ENCODE measurements at places on chromosomes 2 and 18. TPM values are rescaled to one million over a fixed set of nuclear protein-coding genes. Genes with fewer than 3 reads are reported as not detected.

Gene UGT1A10
- total RNA-seq, result 8.2 TPM

Gene DYSF
- total RNA-seq, result 5.9 TPM

DNA sequence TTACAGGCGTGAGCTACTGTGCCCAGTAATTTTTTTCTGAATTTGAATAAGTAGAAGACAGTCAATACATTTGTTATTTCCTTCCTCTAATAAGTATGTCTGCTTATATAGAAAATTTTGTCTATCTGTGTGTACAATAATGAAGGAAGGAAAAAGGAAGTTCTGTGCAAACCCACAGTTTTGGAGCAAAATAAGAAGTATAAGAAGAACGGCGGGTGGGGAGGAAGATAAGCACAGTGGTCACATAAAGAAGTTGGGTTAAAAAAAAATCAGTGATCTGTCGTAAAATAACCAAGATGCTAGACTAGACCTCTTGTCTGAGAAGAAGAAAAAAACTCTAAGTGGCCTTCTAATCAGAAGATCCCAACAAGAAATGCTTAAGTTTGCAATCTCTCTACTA is 20.2 kb downstream of the MGAT4A start:
- DNase-seq, result no peak

DNA sequence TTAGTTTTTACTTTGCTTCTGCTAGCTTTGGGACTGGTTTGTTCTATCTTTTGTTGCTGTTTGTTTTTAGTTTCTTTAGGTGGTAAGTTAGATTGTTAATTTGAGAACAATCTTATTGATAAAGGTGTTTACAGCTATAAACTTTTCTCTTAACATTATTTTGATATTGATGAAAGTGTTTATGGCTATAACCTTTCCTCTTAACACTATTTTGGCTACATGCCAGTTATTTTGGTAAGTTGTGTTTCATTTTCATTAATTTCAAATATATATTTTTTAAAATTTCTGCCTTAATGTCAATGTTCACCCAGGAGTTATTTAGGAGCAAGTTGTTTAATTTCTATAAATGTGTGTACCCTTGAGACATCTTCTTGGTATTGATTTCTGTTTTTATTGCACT is 229.6 kb upstream of the SYT4 start:
- no peak for DNase-seq

DNA sequence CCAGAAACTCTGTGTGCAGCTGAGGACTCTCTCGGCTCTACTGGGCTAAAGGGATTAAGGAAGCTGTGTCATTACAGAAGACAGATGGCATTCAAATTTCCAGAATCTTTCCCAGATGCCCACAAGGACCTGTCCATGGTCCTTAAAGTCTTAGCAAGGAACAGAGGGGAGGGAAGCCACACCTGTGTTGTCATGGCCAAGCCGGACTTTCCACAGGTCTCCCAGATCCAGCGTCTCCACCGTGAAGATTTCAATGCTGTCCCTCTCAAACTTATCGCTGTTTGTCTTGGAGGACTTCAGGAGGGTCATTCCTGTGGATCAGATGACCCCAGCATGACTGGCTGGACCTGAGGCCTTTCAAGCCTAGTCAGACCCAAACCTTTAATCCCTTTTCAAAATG is 114.5 kb downstream of the LOXHD1 start:
- no peak for DNase-seq

All from Daoy (cell line).